ENCODE measurements at places on chromosomes 1 and 21.

GRCh38 chr1:210584439-210585113 lies 255.9 kb downstream of the HHAT start:
- peak; percentile 6 for DNase-seq

DNA sequence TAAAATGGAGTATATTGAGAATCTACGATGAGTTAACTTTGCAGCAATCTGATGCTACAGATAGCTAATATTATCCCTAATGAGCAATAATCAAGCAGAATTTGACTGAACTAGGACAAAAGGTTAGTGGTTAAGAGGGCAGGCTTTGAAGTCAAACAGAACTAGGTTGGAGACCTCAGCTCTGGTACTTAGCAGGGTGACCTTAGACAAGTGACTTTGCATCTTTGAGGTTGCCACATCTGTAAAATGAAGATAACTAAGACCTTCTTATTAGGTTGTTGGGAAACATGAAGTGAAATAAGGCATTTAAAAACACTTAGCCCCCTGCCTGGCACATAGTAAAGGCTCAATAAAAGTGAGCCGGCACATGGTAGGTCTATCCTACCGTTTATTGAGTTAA lies 4.3 kb upstream of the FUCA1 start:
- no peak for DNase-seq

GRCh38 chr1:234281826-234282489 lies 91.3 kb upstream of the COA6 start:
- DNase-seq, result no peak

GRCh38 chr1:114150016-114150415 lies 3.7 kb downstream of the SYT6 start:
- DNase-seq, result no peak

- DNase-seq, result peak; percentile 71
These were observed 82.2 kb upstream of the SSX2IP start for GRCh38 chr1:84772428-84772943.

DNA sequence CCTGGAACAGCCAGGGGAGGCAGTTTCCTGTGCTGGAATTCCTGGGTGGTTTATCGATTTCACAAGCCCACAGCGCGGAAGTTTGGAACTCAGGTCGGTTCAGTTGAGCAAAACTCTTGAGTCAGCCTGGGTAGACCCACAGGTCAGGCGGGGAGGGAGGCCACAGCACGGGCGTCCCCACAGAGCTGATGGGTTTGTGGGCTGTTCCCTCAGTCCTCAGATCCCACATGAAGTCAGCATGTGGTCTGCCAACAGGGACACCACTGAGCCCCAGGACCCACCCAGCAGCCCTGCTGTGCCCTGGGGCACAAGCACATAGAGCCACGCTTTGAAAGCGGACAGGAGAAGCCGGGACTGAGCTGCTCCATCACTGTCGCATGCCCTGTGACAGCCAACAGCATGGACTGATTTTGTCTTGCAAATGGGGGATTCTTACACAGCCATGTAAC lies 17.4 kb downstream of the BMP8A start:
- no peak for DNase-seq

DNA sequence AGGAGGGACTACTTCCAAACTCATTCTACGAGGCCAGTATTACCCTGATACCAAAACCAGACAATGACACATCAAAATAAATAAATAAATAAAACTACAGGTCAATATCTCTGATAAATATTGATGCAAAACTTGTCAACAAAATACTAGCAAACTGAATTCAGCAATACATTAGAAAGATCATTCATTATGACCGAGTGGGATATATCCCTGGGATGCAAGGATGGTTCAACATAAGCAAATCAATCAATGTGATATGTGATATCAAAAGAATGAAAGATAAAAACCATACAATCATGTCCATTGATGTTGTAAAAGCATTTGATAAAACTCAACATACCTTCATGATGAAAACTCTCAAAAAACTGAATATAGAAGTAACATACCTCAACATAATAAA lies 36.7 kb downstream of the NME7 start:
- no peak for DNase-seq

DNA sequence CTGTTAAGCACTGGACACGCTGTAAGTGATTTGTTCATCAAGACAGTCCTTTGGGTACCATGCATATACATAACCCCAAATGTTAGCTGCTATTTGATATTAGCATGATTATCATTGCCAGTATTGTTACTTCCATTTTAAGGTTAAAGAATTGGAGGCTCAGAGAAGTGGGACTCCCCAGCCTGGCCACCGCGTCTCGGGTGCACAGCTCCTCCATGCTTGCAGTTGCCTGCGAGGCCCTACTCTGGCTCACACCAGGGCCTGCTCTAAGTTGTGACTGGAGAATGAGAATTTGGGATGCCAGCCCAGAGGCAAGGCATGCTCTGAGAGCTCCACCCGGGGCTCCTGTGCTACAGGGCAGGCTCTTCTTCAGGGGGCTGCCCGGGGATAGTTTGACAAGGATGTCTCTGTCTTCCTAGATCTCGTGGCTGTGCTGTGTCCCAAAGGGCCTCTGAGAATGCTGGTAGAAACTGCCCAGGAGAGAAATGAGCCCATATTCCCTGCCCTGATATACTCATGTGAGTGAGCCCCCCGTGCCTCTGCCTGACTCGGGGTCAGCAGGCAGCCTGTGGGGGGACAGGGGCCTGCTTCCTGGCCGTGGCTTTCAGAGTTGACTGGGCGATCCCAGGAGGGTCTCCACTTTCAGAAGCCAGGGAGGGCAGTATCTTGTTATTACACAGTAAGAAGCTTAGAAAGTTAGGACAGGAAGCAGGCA lies 19.4 kb downstream of the PSEN2 start:
- no peak for DNase-seq

GRCh38 chr1:223713546-223714420 lies 1.4 kb downstream of the CAPN2 start:
- DNase-seq, result no peak

DNA sequence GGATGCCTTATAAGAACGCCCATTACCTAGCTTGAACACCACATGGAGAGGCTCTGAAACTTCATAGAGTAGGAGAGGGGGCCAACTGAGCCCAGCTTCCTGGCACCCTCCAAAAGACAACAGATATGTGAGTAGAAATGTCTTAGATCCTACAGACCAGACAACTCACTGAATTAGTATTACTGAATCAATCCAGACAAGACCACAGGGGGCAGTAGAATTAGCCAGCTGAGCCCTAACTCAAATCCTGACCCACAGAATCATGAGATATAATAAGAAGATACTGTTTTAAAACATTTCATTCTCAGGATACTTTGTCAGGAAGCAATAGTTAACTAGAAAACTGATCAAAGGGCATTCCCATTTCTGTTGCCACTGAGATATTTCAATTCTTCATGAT lies 45.8 kb upstream of the C1orf21 start:
- DNase-seq, result no peak

GRCh38 chr1:9143250-9143649 lies 14.3 kb upstream of the GPR157 start:
- no peak for DNase-seq

DNA sequence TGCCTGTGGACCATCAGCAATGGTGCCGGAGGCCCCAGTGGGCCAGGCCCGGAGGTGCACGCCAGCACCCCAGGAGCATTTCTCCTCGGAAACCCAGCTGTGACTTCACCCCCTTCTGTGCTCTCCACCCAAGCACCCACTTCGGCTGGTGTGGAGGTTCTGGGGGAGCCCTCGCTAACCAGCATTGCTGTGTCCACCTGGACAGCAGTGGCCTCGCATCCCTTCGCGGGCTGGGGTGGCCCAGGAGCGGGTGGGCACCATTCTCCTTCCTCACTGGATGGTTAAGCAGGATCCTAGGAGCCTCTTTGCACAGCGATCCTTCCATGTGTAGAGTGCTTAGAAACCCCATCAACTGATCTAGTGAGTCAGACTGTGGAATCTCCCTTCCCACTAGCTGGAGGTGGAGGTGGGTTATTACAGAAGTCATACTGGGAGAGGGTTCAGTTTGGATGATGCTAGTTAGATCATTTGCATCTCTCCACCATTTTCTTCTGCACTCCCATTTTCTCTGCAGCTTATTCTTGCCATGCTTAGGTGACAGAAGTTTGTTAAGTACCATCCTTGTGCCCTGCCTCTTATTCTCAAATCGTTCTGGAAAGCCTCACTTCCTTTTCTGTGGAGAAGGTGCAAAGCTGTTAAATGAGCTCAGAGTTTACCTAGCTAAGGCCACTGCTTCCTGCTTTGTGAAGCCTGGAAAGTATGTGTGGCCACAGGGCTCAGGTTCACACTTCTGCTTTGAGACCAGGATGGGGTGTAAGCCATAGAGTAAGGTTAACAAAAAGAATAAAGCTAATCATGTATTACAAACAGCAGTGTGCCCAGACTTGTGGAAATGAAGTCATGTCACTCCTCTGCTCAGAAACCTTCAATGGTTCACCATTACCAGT lies 32.3 kb downstream of the TBX19 start:
- no peak for DNase-seq

DNA sequence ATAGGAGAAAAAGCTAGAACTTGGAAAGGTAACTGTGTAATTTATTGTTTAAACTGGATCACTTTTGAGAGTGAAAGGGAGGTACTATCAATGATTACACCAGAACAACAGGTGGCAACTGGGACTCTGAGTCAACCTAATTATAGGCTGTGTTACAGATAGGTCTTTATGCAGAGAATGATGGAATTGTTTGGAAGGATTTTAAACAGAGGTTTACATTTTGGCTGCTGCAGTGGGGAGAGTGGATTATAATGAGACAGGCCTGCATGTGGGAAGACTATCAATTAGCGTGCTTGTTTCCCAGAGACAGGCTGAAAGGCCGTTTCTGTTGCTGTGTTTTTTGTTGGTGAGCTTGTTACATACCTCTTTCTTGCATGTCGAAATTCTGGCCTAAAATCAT lies 432.9 kb downstream of the PLA2G4A start:
- DNase-seq, result no peak

DNA sequence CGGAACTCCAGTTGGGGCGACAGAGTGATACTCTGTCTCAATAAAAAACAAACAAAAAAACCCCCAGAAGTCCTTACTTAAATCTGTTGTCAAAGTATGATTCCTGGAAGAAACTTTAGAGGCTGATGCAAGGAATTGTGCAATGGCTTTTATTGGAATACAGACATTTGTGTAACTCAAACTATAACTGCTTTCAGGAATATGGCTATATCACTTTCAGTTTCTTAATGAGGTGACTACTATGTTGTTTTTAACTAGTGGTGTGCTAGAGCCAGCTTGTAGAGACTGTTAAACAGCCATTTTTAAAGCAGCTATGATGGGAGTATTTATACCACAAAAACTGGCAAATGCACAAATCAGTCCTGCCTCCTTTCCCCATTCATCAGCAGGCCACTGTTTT lies 22.7 kb upstream of the DNAJC28 start:
- peak; percentile 34 for DNase-seq

GRCh38 chr1:33641104-33641830 lies 168.8 kb downstream of the ZSCAN20 start:
- no peak for DNase-seq

DNA sequence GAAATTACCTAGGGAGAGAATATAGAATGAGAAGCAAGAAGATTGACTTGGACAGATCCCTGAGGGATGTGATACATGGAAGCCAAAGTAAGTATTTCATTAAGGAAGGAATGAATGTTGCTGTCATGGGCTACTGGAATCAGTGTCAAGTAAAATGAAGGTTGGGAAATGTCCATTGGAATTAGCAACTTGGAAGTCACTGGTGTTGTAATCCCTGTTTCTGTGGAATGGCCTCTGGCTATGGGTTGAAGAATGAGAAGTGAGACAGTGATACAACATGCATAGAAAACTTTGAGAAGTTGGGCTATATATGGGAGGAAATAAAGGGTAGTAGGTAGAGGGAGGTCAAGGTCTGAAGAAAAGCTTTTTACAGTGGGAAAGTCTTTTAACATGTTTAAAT lies 54.7 kb downstream of the CCDC18 start:
- no peak for DNase-seq

- DNase-seq, result no peak
These were observed 57.8 kb upstream of the TARBP1 start for GRCh38 chr1:234536741-234537140.

DNA sequence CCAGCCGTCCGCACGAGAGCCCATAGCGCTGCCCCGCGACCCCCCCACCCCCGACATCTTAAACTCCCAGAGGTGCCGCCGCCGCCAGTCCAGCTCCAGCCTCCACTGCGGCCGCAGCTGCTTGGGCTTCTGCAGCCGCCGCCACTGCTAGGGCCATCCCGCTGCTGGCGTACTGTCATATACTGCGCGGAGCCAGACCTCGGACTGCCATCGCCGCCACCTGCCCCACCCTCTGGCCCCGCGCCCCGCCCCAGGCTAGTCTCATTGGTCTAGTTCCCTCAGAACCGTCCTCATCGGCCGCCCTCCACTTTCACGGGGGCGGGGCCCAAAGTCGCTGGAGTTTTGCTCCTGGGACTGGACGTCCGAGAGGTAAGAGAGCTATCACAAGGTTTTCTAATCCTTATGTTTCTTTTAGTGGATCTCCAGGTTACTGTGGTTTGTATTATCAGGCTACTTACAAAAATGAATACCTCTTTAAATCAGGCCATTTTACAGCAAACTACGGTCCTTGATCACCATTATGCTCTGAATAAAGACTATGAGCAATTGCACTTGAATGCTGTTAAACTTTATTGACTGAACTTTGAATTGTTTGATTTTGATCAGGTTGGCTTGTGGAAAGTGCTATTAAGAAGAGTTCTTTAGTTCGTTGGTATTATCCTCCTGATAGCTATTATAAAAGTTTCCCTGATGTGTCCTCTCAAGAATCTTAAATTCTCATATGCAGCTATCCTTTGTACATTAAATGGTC lies 2.8 kb upstream of the CD1D start:
- DNase-seq, result no peak

GRCh38 chr1:105865546-105865945 lies 1190.9 kb upstream of the PRMT6 start:
- DNase-seq, result no peak

- DNase-seq, result peak; percentile 36
These were observed 79.0 kb downstream of the RAVER2 start for GRCh38 chr1:64823691-64824476.

DNA sequence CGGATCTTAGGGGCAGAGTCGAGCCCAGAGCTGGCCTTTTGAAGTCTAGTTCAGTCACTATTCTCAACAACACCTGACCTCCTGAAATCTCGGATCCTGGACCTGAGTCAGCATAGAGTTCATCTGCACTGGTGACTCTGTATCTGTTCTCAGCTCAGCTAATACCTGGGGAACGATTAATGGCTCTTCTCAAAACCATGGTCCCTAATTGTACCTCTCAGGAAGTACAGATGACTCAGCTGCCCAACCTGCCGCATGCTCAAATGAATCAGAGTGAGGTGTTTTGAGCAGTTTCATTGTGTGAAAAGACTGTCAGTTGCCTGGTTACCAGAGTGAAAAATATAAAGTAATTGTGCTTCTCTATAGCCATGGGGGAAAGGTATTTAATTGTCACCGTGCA lies 89.2 kb downstream of the SLC35F3 start:
- DNase-seq, result no peak

- DNase-seq, result no peak
These were observed 3.1 kb downstream of the PRUNE1 start for GRCh38 chr1:151011154-151011850.

Data from CD4-positive, CD25-positive, alpha-beta regulatory T cell (primary cell).